ENCODE measurements at places on chromosomes 16 and 17. TPM values are rescaled to one million over a fixed set of nuclear protein-coding genes. Genes with fewer than 3 reads are reported as not detected.

The SLC12A3 gene
- 0.08 TPM for total RNA-seq

- no peak for DNase-seq
These were observed 2.2 kb downstream of the LASP1 start for GRCh38 chr17:38872027-38872511.

GRCh38 chr16:13995194-13995593, 75.2 kb downstream of the ERCC4 start:
- no peak for DNase-seq

DNA sequence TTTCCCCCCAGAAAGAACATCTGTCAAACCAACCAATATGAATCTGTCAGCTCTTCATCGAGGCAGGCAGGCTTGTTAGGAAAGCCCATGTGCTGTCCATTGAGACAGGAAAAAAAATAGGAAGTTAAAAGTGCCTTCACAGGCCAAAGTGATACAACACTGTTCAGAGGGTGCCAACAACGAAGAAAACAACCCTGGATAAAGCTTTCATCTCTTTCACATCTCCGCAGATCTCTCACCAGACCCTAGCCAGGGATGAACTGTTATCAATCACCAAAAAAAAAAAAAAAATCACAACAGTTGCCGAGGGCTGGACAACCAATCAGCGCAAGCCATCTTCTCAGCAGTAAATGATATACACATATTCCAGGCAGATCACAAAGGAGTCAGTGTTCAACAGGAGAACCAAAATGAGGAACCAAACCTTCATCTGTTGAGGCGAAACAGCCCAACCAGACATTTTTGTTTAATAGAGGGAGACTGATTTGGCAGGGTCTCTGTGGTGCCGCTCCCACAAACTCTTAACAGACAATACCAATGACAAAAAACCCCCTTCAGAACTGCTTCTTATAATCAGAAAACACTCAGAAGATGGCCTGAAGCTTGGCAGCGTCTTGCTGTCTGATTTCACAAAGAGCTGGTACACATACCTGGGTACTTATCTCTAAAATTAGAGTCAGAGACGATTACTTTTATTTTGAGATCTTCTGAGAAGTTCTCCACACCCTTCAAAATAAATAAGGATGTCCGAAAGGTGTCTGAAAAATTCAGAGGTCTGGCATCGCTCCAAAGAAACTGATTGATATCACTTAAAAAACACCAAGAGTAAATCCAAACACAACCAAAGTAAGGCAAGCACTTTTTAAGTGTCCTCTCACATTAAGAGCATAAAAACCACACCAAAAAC, 1.8 kb downstream of the MAP3K14 start:
- DNase-seq, result no peak

GRCh38 chr17:70521821-70522256, 352.5 kb downstream of the KCNJ2 start:
- DNase-seq, result peak; percentile 69

The SLC6A4 gene
- total RNA-seq, result not detected

- DNase-seq, result no peak
These were observed at the start of gene CACNG1 for GRCh38 chr17:67044016-67044772. TSS of gene CACNG1 (plus strand) at chr17:67044554. CDS start at chr17:67044661, 107 bp downstream.

GRCh38 chr17:61468263-61468907, 16.2 kb downstream of the TBX4 start:
- peak; percentile 13 for DNase-seq

- DNase-seq, result no peak
These were observed 3.9 kb upstream of the KRTAP4-3 start for GRCh38 chr17:41171886-41172285.

GRCh38 chr17:66169839-66170238, 22.1 kb downstream of the CEP112 start:
- no peak for DNase-seq

The SLC16A6 gene
- total RNA-seq, result 0.46 TPM

- DNase-seq, result peak; percentile 46
These were observed 794 bp upstream of the CPNE7 start for GRCh38 chr16:89574681-89575246.

The IGFBP4 gene
- 103 TPM for total RNA-seq

DNA sequence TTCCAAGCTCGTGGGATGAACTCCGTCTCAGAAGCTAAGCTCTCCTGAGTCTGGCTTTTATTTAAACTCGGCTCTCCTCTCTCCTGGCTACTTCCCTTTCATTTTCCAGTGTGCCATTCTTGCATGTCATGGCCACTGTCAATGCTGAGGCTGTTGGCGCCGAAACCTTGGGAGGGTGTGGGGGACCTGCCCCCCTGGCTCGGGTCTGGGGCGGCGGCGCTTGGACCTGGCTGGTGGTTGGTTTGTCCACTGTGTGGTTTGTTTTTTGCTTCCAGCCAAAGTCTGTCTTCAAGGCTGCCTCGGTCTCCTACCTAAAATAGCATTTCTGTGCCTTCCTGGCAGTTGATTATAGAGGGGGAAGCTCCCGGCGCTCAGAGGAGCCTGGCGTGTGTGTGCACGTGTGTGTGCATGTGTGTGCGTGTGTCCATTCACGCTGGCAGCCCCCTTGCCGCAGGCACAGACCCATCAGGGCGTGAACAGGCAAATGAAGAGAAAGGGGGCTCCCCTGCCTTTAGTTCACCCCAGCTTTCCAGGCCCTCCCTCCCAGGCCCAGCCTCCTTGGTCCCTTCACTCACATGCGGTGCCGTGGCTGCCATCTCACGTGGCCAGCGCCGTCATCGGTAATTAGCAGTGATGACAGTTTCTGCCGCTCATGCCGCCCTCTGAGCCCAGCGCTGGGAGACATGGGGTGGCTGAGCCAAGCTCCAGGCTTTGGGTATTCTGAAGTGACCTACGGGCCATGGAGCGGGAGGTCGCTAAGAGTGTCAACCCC, 179.9 kb downstream of the SEC14L1 start:
- DNase-seq, result peak; percentile 73

DNA sequence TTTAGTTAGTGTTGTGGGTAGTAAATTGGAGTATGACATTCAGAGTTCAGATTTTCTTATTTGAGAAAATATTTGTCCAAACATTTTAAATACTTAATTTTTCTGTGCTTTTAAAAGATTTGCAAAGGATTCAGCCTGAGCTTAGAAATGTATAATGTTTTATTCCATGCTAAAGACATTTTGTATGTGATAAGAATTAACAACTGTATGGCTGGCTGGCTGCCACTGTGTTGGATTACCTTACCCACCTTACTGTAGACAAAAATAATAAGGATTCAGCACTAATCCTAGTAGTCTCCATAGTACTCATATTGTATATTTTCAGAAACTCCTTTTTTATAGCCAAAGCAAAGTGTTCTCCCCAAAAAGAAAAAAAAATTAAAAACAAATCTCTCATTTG, 74.8 kb downstream of the TANC2 start:
- no peak for DNase-seq

GRCh38 chr16:1332618-1333148, 762 bp upstream of the BAIAP3 start:
- no peak for DNase-seq

GRCh38 chr17:705863-706262, 8.8 kb downstream of the VPS53 start:
- DNase-seq, result no peak

The MYO15B gene
- 51.9 TPM for total RNA-seq

DNA sequence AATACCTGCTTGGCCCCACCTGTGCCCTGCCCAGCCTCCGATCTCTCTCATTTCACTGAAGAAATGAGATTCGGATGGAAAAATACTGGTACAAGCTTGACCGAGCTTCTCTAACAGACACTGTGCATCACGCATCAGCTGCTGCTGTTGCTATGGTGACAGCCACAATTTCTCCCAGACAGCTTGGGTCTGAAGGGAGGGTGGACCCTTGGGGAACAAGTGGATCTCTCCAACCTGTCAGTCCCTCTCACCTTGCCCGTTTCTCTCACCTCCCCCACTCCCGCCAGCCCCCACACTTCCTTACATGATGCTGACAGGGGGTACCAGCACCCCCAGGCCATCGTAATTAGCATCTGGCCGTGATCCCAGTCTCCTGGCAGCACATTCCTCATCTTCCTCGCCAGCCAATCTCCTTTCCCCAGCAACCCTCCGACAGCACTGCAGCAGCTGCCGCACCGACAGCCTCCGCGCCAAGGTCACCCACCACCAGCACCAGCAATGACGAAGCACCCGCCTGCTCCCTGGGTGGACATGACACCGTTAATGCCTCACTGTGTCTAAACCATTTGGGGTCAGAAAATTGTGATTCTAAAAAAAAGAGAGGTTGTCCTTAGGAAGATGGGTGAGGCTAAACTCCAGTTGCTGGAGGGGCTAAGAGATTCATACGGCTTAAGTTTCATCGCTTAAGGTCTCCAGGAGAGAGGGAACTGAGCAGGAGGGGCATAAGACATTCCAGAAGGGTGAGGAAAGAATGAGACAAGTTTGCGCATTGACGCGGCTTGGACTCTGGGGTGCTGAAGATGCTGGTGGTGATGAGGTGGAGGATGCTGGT, 58.6 kb upstream of the TNRC6A start:
- peak; percentile 77 for DNase-seq

The HSD17B1 gene
- total RNA-seq, result not detected

GRCh38 chr17:73261952-73262675, 434 bp upstream of the CPSF4L start:
- DNase-seq, result no peak

DNA sequence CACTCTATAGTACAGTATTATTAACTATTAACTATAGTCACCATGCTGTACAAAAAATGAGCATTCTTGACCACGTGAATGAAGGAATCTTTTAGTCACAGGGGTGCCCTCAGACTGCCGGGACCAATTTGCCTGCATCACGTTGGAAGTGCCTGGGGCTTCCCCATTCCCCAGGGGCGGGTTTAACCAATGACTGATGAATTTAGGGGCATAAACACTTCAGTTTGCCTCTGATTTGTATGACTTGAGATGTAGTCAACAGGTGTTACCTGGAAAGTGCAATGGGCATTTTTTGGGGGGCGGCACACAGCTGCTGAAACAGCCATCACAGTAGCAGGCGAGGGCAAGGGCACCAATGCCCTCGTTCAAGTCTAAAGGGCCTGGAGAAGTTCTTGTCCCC, 8.7 kb upstream of the PYY start:
- DNase-seq, result no peak

DNA sequence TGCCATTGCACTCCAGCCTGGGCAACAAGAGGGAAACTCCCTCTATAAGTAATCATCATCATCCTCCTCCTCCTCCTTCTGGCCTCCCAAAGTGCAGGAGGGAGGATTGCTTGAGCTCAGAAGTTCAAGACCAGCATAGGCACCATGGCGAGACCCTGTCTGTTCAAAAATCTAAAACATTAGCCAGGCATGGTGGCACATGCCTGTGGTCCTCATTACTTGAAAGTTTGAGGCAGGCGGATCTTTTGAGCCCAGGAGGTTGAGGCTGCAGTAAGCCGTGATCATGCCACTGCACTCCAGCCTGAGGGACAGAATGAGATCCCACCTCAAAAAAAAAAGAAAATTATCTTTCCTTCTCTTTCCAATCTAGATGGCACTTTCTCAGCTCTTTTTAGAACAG, 27.8 kb downstream of the PKD1L3 start:
- DNase-seq, result no peak

- DNase-seq, result no peak
These were observed 8.9 kb upstream of the PPL start for GRCh38 chr16:4945560-4946502.

The EPX gene
- total RNA-seq, result not detected

GRCh38 chr17:33183487-33184026, 109.5 kb downstream of the ASIC2 start:
- DNase-seq, result no peak

The KCTD19 gene
- total RNA-seq, result not detected
